ENCODE measurements at places on chromosomes 16 and 17.

DNA sequence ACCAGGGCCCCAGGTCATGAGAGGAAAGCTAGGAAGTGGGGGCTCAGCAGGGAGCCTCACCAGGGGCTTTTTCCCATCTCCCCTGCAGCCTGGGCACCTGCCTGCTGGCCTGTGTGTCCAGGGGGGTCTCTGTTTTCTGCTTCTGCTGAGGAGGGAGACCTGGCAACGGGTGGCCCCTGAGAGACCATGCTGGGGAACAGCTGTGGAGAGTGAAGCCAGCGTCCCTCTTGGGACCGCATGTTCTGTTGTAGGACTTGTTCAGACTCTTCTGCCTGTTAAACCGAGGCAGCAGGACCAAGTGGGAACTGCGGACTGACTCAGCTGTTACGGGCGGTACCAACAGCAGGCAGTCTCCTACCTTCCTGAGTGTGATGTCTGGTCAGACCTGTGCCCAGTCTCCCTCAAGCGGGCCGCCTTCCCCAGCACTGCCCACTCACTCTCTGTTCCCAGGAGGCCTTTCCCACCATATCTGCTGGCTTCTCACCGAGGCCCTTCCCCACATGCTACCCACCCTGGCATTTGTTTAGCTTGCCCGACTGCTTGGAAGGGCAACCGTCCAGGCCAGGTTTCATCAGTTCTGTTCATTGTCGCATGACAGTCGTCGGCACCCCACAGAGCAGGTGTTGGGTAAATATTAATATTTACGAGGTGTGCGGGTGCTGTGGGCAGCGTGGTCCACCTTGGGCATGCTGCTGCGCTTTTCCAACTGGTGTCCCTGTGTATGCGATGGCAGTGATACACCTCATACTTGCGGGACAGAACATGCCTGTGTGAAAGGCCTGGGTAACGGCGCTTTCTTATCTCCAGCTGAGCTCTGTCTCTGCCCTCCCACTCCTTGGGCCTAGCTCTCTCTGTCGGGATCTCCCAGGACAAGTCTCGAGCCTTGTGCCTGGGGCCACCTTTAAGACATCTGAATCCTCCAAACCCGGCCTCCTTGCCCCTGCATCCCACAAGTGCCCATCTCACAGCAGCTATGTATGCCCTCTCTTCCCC lies 69.4 kb downstream of the MPRIP start:
- no peak overlapping the region for H3K4me3 ChIP-seq
- no peak for DNase-seq
- no peaks in the 10 kb centered on the region for H3K36me3 ChIP-seq
- no peaks in the 10 kb centered on the region for H3K27me3 ChIP-seq

GRCh38 chr17:72479113-72479512 lies 358.3 kb downstream of the SOX9 start:
- H3K27me3 ChIP-seq: no peaks in the 10 kb centered on the region
- no peak overlapping the region for H3K4me3 ChIP-seq
- peaks cover 11% of the 10 kb centered on the region for H3K36me3 ChIP-seq
- no peak for DNase-seq
- H3K27ac ChIP-seq: no peak overlapping the region

DNA sequence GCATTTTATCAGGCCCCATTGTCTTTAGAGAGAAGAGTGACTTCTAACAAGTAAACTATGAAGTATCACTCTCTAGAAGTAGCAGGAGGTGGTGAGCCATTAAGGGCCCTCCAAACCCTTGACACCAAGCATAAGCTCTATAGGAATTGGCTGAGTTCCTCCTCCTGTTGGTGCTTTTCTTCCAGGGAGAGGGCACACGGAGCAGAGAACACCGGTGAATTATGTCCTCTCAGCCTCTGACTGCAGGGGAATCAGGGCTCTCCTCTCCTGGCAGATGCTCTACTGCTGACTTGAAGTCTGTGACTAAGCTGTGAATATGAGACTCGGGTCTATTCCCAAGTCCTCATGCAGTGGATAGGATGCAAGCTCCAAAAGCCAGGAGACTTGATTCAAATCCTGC lies 32.3 kb downstream of the CHD9 start:
- H3K4me3 ChIP-seq: no peak overlapping the region
- no peaks in the 10 kb centered on the region for H3K36me3 ChIP-seq
- peaks cover 5% of the 10 kb centered on the region for H3K27me3 ChIP-seq
- peaks cover 1% of the 10 kb centered on the region for H3K4me1 ChIP-seq
- no peak for DNase-seq
- no peak overlapping the region for H3K27ac ChIP-seq

- H3K4me3 ChIP-seq: peak within 1 kb of the TSS; percentile 62
- H3K27me3 ChIP-seq: peaks cover 70% of the 10 kb centered on the region
- no peak for DNase-seq
- H3K27ac ChIP-seq: no peak within 1 kb of the TSS
- H3K36me3 ChIP-seq: no peaks in the 10 kb centered on the region
- H3K4me1 ChIP-seq: peaks cover 5% of the 10 kb centered on the region
Observed at GRCh38 chr16:3045758-3046640, at the start of gene MMP25. Gene MMP25 (plus strand): TSS chr16:3046561. CDS start chr16:3046918, 357 bp downstream.

- no peak overlapping the region for H3K27ac ChIP-seq
- no peak overlapping the region for H3K4me3 ChIP-seq
- H3K4me1 ChIP-seq: peaks cover 18% of the 10 kb centered on the region
- DNase-seq: no peak
- H3K36me3 ChIP-seq: no peaks in the 10 kb centered on the region
- H3K27me3 ChIP-seq: no peaks in the 10 kb centered on the region
Observed at GRCh38 chr16:57374067-57374534, 1.8 kb downstream of the CX3CL1 start.

DNA sequence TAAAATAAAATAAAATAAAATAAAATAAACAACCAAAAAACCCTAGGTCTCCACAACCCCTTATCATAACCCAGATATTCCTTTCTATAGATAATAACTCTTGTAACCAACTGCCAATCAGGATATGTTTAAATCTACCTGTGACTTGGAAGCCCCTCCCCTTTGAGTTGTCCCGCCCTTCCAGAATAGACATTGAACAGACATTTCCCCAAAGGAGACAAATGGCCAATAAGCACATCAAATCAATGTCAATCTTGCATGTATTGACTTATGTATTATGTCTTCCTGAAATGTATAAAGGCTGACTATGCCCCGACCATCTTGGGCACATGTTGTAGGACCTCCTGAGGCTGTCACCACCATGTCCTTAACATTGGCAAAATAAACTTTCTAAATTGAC lies 1.5 kb upstream of the MAPK7 start:
- peaks cover 14% of the 10 kb centered on the region for H3K4me1 ChIP-seq
- H3K36me3 ChIP-seq: peaks cover 8% of the 10 kb centered on the region
- DNase-seq: no peak
- H3K27me3 ChIP-seq: no peaks in the 10 kb centered on the region

DNA sequence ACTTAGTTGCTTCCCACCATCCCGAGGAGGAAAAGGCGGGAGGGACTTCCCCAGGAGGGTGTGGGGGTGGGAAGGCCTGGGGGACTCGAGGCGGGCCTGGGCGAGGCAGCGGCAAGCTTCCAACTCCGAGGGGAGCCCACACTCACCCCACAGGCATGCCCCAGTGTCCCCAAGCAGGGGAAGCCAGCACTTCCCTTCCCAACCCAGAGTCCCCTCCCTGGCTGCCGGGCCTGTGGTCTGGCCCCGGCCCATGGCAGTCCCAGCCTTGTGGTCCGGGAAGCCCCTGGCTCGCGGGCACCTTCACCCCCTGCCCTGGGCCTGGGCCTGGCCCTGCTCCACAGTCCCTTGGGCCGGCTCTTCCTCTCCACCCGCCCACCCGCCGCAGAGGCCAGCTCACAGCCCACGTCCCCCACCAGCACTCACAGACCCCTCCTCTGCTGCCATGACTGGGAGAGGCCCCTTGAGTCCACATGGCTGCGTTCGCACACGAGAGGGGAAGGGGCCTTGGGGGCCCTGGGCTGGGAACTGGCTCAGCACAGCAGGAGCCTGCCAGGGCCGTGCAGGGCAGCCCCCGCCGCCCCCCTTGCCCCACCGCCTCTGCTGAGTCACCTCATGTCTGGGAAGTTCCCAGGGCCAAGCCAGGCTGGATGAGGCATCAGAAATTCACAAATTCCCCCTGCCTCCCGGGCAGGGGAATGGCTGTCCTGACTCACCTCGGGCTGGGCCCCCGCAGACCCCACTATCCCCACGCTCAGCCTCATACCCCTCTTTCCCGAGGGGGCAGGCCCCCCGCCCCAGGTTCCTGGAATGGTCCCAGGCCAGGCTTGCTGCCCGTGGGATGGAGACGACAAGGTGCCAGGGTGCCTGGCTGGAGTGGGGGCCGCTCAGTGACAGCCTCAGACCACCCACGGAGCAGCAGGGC lies 27.8 kb downstream of the BAHCC1 start:
- DNase-seq: no peak
- no peaks in the 10 kb centered on the region for H3K4me1 ChIP-seq
- no peaks in the 10 kb centered on the region for H3K27me3 ChIP-seq
- H3K4me3 ChIP-seq: no peak overlapping the region
- no peak overlapping the region for H3K27ac ChIP-seq

- no peaks in the 10 kb centered on the region for H3K36me3 ChIP-seq
- peaks cover 6% of the 10 kb centered on the region for H3K4me1 ChIP-seq
- no peak overlapping the region for H3K4me3 ChIP-seq
- H3K27me3 ChIP-seq: no peaks in the 10 kb centered on the region
- DNase-seq: no peak
Observed at GRCh38 chr16:88923450-88923849, 53.6 kb downstream of the CBFA2T3 start.
